K562 (cell line): ENCODE measurements at places on chromosomes 6 and 20. TPM values are rescaled to one million over a fixed set of nuclear protein-coding genes. Genes with fewer than 3 reads are reported as not detected.

DNA sequence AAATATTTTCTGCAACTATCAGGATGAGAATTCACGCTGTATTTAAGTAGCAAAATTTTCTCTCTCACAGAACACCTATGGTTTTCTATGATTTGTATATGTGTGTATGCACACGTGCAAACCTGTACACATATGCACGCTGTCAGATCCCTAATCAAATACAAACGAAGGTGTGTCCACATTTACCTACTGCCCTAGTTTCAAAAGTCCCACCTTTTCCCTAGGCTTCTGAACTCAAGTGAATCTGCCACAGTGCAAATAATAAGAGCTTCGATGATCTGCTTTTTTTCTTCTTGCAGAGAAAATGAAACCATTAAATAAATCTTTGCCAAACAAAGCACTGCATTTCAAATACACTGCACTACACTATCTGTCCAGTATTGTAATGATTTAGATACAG is 6.5 kb downstream of the HIVEP2 start:
- no peak for DNase-seq

DNA sequence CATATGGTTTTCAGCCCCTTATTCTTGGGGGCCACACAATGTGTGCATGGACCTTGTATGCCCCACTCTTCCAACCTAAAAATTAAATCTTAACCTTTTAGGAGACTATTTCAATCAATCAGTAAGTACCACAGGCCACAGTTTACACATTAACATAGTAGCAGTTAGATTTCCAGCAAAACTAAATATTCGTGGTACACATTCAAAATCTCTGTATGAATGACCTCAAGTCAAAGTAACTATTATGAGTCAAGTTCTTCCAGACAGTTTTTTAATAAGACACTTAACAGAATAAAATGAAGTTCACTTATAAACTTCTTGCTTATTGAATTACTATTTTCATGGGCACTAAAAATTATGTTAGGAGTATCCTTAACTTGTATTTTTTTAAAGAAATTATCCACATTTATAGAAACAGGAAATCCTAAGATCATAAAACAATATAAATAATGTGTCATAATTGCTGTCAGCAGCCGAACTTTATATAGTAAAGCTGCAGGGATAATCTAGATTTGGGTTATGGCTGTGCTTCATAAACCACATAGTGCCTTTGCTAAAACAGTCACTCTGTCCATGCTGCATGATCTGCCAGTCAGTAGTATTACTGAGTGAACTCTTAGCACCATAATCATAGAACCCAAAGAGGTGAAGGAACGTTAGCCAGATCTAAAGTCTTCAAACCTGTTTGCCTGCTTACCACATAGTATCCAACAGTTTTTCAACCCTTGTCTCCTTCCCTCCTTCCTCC is 21.7 kb downstream of the SEC63 start:
- DNase-seq = no peak

GRCh38 chr6:125310994-125311649 is 9.4 kb upstream of the HDDC2 start:
- DNase-seq = peak; percentile 47

GRCh38 chr6:125748406-125749172 is 843 bp upstream of the HEY2 start:
- DNase-seq = no peak

GRCh38 chr6:158559338-158559894 is 475 bp upstream of the TMEM181 start:
- DNase-seq = no peak

DNA sequence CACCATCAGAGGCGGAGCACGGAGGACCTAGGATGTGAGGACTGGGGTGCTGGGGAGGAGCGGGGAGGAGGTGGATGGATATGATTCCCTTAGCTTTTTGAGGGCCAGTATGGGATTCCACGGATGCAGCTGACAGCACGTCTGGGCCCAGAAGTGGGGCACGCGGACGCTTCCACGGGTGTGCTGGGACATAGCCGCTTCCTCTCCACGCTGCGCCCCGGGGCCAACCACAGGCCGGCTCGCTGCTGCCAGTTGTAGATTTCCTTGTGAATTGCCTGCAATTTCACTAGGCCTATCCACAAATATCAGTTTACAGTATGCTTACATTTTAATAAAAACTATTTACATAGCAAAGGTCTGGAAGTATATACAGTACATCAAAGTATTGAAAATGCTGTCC is 23.9 kb downstream of the PAX1 start:
- DNase-seq = no peak

DNA sequence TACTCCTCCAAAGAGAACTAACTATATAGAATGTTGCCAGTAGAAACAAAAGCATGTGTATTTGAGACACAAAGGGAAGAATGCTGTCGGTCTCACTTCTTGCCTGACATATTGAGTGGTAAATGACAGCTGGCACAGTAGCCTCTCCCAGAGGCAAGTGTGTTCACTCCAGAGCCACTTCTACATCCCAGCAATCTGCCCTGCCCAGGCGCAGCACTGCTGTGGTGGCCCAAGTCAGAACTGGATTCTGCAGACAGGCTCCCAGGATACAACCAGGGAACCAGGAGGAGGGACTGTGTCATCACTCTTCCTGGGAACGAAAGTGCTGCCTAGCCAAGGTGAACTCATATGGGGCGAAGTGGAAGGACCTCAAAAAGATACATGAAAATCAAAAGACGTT is 103.2 kb upstream of the ARMC2 start:
- DNase-seq = no peak

DNA sequence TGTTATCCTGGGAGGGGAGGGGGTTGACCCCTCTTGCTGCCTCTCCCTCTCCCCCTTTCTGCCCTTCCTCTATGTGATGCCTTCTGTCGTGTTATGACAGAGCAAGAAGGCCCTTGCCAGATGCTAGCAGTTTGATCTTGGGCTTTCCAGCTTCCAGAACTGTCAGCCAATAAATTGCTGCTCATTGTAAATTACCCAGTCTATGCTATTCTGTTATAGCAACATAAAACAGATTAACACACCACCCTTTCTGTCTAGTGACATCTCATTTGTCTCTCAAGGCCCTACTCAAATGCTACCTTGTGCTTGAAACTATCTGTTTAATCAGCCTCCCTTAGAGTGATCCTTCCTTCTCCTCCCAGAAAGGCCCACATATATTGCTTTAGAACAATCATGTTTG is 16.4 kb upstream of the MAP3K4 start:
- DNase-seq = no peak

- no peak for DNase-seq
Observed at GRCh38 chr6:111626441-111626840, 20.8 kb upstream of the TRAF3IP2 start.

RAET1G gene
- not detected in 2 replicates for polyA plus RNA-seq

HIVEP2 gene
- polyA plus RNA-seq = 0.15 and 0.43 TPM in 2 replicates

COL11A2 gene
- 0.19 and 0.32 TPM in 2 replicates for polyA plus RNA-seq

RGS19 gene
- 21.9 and 23.4 TPM in 2 replicates for polyA plus RNA-seq
